H4 (cell line): ENCODE measurements at places on chromosomes 7 and 10. TPM values are rescaled to one million over a fixed set of nuclear protein-coding genes. Genes with fewer than 3 reads are reported as not detected.

GRCh38 chr10:123399276-123399839 lies 245.2 kb downstream of the BUB3 start:
- no peak for DNase-seq

- no peak for DNase-seq
Measured at GRCh38 chr7:50562136-50562535, 3.1 kb downstream of the DDC start.

DNA sequence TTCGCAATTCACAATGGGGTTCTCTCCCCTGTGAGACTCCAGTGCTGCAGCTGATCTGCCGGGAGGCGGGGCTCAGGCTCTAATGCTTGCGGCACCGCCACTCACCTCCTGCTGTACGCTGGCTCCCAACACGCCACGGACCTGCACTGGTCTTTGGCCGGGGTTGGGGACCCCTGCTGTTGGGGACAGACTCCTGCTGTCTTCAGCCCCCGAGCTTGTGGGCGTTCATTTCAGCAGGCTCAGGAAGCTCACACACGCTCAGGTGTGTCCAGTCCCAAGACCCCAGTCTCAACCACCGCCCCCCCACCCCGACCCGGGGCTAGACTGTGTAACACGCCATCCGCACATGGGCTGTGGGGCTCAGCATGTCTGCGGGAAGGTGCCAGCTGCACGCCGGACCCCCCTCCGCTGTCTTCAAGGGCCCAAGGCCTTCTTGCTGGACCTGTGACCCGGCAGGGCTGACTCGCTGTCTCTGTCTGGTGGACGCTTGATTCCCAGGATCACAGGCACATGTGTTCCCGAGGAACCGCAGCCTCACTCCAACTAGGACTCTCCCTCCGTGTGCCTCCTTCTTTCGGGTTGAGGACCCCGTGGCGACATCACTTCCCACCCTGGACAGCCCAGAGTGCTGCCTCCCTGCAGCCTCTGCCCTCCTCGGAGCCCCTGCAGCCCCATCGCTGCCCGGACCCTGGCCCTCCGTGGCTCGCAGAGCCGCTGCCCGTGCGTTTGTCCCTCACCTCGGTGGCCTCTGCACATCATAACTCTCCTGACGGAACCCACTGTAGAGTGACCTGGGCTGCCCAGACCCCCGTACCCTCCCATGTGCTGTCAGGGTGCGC lies 106.4 kb downstream of the DNAJB6 start:
- DNase-seq = no peak

- no peak for DNase-seq
Measured at GRCh38 chr7:20211376-20211775, 5.8 kb downstream of the MACC1 start.

DNA sequence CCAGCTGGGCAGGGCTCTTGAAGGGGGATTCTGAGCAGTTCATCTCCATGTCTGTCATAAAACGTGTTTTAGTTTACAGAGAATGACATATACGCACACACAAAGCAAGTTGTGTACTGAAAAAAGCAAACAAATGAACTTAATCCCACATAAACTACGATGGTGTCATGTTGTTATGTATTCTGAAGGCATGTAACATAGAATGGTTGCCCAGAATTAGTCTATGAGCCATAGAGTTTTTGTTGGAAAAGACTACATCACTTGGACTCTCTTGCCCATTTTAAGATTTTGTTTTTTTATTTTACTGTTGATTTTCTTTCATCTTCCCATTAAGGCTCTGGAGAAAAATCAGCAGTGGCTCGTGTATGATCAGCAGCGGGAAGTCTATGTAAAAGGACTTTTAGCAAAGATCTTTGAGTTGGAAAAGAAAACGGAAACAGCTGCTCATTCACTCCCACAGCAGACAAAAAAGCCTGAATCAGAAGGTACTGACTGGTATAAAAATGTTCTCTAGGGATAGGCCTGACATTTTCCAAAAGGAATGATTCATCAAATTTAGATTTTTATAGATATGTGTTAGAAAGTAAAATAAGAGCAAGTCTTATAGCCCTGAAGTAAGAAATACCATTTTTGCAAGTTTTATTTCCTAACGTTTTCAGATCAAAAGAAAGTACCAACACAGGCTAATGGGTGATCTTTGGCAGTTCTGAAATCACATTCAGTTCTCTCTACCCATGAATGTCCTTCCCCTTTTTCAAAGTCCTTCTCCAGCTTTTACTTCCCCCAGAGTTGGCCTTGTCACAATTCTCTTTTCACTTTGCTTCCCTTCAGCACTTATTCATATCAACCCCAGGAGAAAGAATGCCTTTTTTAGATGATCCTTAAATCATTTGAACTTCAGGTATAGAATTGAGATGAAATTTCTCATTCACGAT lies 18.9 kb downstream of the CEP55 start:
- DNase-seq = no peak

DNA sequence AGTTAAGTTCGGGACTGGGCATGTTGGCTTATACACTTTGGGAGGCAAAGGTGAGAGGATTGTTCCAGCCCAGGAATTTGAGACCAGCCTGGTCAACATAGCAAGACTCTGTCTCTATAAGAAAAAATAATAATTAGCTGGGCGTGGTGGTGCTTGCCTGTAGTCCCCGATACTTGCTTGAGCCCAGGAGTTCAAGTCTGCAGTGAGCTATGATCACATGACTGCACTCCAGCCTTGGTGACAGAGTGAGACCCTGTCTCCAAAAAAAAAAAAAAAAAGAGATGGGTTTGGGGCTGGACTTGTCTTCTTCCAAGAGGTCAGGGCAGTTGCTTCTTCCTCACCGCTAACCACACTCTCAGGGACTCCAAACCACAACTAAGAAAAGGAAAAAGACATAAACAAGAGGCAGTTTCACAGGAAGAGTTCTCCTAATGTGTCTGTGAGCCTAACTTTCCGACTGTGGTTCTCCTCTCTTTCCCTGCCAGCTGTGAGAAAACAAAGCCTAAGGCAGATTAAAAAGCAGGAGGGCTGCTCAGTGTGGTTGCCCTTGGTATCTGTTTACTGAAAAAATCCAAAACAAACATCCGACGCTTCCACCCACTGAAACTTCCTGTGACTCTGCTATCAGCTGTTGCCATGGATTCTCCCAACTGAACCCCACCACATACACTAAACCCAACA lies 2.4 kb upstream of the SERPINE1 start:
- peak; percentile 97 for DNase-seq

Gene SORCS1
- 0.35 TPM in 1 of 2 replicates, not detected in the other for total RNA-seq

Gene UNCX
- total RNA-seq = not detected in 2 replicates

Gene MAT1A
- total RNA-seq = 1.2 and 1.7 TPM in 2 replicates

Gene MSS51
- 0.12 TPM in 1 of 2 replicates, not detected in the other for total RNA-seq
